RWPE2 (cell line): ENCODE measurements at places on chromosomes 7 and 10.

- DNase-seq = no peak
Observed at GRCh38 chr10:126935263-126935946, 30.2 kb downstream of the DOCK1 start.

DNA sequence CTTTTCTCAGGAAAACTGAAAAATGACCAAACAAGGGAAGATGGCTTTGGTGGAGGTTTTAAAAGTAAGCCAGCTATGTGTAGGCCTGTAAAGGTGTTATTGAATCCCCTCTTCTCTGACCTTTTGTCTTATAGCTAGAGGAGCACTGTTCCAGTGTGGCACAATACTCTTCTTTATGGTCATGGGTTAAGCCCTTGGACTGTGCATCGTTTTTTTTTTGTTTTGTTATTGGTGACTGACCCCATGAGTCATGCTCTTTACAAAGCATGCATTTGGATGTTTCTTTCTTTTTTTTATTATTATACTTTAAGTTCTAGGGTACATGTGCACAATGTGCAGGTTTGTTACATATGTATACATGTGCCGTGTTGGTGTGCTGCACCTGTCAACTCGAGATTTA lies 19.6 kb upstream of the FAM25A start:
- no peak for DNase-seq

- no peak for DNase-seq
Observed at GRCh38 chr10:117353684-117354083, 21.6 kb downstream of the PDZD8 start.

GRCh38 chr10:113284635-113285034 lies 268.2 kb upstream of the HABP2 start:
- no peak for DNase-seq

GRCh38 chr10:51574248-51575048 lies 124.9 kb downstream of the CSTF2T start:
- DNase-seq = no peak

GRCh38 chr7:117010375-117011133 lies 57.3 kb downstream of the ST7 start:
- DNase-seq = no peak

DNA sequence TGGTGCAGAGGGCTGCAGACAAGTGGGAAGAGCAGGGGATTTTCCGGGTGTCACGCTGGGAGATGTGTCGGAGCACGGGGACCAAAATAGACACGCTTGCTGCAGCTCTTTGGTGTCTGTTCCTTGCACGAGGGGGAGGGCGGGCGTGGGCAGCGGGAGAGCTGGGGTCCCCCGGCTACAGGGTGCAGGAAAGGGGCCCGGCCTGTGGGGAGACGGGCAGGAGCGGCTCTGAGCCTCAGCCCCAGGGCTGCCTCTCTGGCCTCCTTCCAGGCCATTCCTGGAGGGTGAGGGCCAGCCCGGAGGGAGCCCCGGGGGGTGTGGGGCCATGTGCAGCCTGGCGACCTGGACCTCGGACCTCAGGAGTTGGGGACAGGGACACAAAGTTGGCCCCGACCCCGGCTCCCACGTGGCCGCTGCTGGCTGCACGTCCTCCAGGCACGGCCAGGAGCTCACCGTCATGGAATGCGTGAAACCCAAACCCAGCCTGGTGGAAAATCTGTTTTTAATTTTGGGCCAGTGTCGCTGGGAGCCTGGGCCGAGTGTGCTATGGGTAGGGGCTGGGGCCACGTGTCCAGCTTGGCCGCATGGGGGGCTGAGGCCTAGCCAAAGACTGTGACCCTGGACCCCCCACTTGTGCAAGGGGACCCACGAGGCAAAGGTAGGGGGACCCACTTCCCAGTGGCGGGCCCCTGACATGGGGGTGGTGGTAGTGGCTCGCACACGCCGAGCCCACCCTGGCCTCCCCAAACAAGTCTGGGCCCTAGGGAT lies 6.6 kb downstream of the TTYH3 start:
- DNase-seq = no peak

- DNase-seq = no peak
Observed at GRCh38 chr7:42392826-42393225, 155.8 kb upstream of the GLI3 start.

DNA sequence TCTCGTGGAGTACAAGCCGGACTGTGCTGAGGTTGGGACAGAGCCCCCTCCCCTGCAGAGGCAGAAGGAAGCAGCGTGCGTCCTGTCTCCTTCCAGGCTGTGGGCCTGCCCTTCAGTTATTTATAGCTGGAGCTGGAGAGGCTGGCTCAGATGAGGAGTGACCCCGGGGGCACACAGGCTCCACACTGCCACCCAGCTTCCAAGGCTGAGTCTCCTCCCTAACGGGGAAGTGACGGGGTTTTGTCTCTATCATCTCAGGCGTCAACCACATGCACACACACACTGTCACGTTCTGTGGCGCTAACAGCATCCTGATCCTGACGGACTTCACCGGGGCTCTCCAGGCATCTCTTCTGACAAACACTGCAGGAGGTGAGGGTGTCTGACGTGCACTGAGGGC lies 25.4 kb downstream of the AMZ1 start:
- no peak for DNase-seq

- DNase-seq = no peak
Observed at GRCh38 chr7:74482197-74482467, 28.4 kb downstream of the GTF2IRD1 start.

- DNase-seq = no peak
Observed at GRCh38 chr10:99612167-99612831, 7.9 kb downstream of the SLC25A28 start.

DNA sequence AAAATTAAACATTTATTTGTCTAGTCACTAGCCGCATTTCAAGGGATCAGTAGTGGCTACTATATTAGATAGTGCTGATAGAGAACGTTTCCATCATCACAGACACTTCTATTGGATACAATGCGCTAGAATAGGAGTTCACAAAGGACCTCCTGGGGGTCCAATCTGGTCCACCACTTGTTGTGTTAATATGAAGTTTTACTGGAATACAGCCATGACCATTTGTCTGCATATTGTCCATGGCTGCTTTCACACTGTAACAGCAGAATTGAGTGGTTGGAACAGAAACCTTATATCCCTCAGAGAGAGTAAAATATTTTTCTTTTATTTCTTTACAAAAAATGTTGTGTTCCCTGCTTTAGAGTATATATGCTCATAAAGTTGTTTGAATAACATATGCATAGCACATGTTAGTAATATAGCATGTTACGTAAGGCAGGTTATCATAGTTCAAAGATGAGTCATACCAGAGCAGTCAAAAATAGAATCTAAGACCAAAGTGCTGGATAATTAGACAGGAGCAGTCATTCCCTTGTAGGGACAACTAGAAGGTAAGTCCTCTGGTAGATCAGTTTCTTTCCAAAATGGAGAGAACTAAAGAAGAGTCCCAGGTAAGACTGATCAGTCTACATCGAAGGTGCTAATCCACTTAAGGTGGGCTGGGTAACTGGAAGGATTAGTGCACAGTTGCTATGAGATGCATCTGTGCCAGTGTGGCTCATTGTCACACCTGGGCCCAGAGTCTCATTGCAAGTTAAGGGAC lies 14.9 kb downstream of the BZW2 start:
- DNase-seq = no peak

GRCh38 chr10:133182791-133183645 lies 23.0 kb downstream of the KNDC1 start:
- DNase-seq = no peak

- no peak for DNase-seq
Observed at GRCh38 chr10:9023206-9023605, 968.7 kb downstream of the GATA3 start.

DNA sequence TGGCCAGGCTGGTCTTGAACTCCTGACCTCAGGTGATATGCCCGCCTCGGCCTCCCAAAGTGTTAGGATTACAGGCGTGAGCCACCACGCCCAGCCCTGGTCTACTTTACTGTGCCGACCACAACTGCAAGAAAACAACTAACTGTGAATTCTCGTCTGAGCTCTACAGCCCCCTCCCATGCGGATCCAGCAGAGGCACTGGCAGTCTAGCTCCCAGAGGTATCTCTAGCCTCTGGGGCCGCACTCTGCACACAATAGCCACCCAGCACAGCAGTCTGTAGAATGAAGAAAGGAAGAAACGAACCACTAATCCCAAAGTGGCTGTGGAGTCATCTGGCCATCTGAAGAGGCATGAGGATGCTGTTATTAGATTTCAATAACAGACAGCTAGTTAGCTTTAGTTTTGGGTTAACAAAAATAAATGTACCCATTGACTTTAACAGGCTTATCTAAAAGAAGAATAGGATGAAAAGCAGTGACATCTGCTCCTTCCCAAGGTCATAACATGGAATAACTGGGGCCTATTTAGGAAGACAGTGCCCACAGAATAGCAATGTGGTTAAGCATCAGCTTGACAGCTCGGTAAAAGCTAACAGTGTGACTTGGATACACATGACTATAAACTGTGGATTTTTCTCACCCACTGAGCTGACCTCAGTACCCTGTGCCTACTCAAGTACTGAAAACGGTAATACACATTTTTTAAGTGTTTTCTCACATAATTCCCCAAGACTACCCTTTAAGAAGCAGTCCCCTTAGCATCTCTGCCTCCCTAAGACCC lies 131.9 kb downstream of the TNS3 start:
- DNase-seq = no peak

- no peak for DNase-seq
Observed at GRCh38 chr7:19352305-19352695, 207.1 kb upstream of the FERD3L start.

DNA sequence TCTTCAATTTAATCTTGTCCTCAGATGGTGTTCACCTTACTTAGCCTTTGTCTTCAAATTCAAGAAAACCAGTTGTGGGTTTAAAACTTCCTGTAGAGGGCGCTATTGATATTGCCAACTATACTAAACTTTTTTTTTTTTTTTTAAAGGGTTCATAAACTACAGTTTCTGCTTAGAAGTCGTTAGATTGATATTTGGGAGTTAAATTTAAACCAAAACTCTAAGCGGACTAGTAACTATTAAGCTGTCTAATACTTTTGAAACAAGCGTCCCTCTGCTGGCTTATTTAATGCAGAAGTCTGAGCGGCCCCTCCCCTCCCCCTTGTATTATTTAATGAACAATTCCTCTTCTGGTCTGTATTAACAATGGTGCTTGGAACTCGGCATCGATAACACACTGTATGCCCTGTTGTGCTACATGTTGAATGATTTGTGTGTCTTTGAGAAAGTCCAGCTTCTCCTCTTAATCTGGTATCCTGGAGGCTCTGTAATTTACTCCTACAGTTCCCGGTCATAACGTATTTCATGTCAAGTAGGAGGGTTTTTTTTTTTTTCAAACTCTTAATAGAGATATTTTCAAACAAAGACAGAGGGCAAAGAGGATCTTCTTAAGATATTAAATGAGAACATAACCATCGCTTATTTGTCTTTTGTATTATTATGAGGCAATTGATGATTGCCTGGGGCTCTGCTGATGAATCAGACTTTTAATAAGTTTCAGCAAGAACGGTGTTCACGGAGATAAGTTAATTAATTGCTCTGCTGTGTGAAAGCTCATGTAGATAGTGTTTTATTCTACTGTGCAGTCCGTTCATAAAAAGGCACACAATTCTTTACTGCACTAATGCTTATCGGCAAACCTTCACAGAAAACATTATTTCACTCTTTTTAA lies 22.6 kb upstream of the CREB5 start:
- DNase-seq = no peak

- DNase-seq = no peak
Observed at GRCh38 chr7:128030654-128031611, at the start of gene LRRC4. TSS of gene LRRC4 (minus strand) at chr7:128031437. CDS start at chr7:128030640, 797 bp downstream.

GRCh38 chr7:47812429-47813136 lies 135.7 kb downstream of the PKD1L1 start:
- DNase-seq = no peak

DNA sequence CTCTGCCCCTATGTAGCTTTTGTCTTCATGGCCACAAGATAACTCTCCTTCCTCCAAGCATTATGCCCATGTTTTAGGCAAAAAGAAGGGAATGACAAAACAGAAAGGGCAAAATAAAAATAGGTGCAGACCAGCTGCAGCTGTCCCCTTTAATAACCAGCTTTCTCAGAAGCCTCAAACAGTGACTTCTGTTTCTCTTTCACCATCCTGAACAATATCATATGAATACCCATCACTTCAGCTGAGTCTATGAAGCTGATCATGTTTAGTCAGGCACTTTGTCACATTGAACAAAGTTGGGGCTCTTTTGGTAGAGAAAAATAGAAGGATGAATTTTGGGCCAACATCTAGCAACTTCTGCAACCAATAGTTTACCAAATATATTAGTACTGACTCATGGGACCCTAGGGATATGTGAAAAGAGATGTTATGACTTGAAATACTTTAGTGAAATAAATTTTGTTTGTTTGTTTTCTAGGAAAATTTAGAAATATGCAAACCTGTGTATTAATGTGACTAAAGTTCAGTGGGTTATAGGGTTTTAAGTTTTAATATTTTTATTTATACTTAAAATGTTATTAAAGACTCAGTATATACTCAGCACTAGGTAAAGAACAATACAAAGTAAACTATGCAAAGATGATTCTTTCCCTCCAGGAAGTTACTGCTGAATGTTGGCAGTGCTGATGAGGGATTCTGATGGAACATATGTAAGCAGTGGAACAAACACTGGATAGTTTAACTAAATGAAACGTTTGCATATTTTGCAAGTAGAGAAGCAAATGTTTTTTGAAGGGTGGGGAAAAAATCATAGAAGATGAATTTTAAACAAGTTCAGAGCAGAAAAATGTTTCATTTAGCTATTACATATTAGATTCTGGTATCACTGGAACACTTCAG lies 133.7 kb downstream of the FOXP2 start:
- no peak for DNase-seq

DNA sequence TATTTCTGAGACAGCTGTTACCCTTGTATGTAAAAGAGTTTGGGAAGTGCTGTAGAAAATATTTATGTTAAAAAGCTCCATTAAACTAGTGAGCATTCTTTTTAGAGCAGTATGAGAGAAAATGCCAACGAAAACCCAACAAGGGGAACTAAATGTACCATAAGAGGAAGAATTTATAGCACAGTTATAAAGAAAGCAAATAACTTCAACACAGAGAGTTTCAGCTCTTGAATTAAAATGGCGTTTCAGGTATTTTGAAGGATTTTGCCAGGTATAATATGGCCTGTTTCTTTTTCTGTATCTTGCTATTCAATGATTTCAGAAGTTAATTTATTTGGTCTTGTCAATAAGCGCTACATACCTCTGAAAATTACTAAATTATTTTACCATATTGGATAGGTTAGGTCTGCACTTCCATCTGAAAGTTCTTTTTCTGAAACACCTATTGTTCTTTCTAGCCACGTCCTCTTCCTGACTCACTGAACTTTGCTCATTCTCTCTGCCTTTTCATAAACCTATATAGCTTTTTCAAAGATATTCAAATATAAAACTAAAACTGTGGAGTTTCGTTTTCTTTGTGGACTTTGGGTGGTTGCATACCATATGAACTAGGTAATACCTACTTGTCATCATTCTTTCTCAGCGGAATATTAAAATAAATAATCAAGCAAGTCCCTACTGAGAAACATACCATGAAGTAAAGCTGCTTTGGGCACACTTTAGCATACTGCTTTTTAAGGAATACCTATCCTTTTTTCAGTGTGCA lies 136.1 kb downstream of the SEMA3A start:
- DNase-seq = no peak

- no peak for DNase-seq
Observed at GRCh38 chr7:16695621-16696237, 49.7 kb downstream of the BZW2 start.

- DNase-seq = no peak
Observed at GRCh38 chr10:82618007-82618406, 743.0 kb downstream of the NRG3 start.
